ENCODE measurements at places on chromosomes 11 and 22.
A peak's percentile ranks its signal among the peaks of the same experiment; 100 is the strongest.

DNA sequence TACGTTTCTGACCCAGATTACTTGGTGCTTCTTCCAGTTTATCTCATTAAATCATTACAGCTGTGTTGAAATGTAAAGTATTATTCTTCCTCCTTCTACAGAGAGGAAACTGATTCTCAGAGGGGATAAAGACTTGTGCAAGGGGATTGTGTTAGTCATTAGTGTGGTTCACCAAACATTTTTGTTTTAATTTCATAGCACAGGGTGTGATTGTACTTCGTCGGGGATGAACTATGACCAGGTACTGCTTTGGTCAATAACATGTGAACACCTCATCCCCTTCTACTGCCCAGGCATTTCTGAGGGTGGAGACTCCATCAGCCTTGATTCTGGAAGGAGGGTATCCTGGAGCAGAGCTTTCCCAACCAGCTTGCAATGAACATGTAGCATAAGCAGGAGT lies 120.2 kb upstream of the ALX4 start:
- DNase-seq, result no peak

GRCh38 chr22:18987765-18988164 lies 51.7 kb upstream of the PRODH start:
- DNase-seq, result no peak

DNA sequence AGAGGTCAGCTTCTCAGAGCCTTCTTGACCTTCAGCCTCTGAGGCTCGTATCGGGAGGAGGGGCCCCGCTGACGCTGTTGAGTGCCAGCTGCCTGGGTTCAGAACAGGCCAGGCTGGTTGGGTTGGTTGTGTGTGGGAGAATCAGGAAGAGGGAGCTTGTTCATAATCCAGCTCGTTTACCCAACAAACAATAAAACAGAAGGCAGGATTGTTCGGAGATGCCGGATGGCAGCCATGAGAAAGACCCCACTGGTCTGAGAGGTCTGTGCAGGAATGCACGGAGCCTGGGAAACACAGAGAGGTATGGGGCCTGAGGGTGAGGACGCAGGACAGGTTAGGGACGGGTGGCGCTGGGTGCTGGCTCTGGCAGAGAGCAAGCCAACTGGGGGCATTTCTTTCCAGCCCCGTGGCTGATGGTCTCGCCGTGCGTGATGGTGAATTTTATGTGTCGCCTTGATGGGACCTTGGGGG lies 31.6 kb upstream of the SHANK2 start:
- no peak for DNase-seq

- DNase-seq, result no peak
Observed at GRCh38 chr11:46457659-46458424, 66.3 kb upstream of the CHRM4 start.

DNA sequence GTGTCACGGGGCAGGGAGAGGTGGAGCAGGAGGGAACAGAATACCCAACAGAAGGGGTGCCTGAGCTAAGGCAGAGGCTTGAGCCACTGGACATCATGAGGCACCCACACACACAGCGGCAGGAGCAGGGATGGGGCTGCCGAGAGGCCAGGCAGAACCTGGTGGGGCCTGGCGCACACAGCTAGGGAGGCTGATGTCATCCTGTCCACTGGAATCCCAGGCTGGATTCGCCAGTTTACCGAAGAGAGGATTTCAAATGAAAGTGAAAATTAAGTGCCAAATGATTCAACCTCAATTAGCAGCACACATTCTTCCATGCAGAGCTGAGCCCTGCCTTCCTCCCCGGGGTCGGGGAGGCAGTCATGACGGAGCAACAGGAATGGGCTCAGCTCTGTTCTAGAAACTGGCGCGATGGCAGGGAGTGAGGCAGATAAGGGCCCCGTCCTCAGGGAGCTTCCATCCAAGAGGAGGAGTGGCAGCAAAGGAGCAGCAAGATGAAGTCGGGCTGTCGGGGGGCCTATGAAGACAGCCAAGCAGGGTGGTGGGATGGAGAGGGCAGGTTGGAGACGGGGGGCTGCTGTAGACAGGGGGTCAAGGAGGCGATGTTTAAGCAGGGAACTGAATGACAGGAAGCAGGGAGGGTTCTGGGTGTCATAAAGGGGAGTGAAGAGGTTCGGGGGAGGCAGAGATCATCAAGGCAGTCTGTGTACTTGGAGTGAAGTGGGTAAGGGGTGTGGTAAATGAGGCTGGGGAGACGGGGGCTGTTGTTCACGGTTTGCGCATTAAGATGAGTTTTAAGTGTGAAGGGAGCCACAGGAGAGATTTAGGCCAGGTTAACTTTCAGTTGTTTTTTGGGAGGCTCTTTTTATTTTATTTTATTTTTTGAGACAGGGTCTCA lies 6.4 kb downstream of the RAC2 start:
- no peak for DNase-seq

GRCh38 chr11:114130629-114131277 lies 71.2 kb downstream of the ZBTB16 start:
- no peak for DNase-seq

DNA sequence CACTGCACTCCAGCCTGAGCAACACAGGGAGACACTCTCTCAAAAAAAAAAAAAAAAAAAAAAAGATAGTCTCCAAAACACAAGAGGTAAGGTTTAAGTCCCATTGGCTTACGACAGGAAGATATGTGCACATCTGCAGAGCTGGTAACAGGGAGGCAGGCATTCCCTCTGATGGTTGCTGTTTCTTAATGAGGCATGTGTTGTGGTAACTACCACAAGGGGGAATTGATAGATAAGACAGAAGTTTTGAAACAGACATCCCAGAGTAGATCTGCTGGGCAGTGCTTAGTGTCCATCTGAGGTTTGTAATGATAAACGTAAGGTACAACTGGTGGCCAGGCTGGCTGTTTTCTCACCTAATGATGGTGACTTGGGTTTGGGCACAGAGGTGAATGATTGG lies 4.7 kb downstream of the EIF1AD start:
- DNase-seq, result no peak

- DNase-seq, result peak; percentile 35
Observed at GRCh38 chr11:17921659-17922415, 91.0 kb downstream of the SERGEF start.

GRCh38 chr11:230431-230830 lies 5.7 kb downstream of the SIRT3 start:
- no peak for DNase-seq
